ENCODE measurements at places on chromosomes 1 and 21.

GRCh38 chr1:236895665-236896387, 100.7 kb downstream of the MTR start:
- no peak for DNase-seq

DNA sequence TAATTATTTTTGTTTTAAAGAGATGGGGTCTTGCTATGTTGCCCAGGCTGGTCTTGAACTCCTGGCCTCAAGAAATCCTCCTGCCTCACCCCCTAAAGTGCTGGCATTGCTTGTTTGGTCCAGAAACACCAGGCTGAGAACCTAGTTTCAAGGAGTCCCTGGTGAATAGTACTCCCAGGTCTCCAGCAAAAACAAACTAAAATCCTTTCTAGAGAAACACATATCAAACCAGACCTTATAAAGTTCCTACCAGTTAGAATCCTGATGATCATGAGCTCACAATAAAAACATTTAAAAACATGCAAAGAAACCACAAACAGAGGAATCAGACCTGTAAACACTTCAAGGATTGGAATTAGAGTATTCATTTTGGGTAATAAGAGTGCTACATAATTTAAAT, 34.4 kb upstream of the PADI1 start:
- DNase-seq = no peak

DNA sequence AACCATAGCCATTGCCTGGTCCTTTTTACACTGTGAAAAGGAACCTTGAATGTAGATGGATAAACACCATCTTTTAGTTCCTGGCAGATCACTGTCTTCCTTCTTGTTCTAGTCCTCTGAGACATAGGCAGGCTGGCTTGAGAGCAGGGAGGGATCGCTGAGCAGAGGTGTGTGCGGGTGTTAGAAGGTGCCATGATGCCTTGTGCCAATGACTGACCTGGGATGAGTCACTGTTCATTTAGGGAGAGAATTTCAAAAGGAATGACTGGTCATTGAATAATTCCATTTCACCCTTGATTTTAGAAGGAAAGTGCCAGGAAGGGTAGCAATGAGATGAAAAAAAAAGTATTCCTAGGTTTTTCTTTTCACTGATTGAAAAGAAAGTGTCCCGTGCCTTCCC, 383.9 kb downstream of the KIF26B start:
- DNase-seq = no peak

DNA sequence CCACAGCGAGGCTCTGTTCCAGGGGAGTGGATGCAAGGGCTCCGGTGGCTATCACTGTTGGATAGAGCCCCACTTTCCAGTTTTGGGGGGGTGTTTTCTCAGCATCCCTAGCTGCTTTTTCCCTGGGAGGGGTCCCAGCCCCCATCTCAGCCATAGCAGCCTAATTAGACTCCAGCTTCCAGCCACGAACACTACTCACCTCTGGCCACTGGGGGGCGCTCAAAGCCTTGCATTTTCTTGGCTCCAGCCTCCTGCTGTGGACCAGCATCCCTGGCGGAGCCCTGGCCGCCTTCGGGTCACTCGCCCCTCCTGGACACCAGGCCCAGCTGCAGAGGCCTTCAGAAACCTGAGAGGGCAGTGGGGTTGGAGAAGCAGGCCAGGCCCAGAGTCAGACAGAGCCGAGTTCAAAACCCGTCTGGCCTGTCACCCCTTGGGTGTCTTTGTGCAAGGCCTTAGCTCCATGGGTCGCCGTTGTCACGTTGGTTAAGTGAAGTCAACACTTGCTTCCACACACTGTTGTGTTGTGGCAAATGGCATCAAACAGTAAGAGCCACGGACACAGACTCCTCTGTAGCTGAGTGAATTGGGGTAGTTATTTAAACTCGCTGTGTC, 93.5 kb upstream of the ACTL8 start:
- no peak for DNase-seq

GRCh38 chr1:100614570-100614969, 76.6 kb downstream of the GPR88 start:
- no peak for DNase-seq

- DNase-seq = no peak
Measured at GRCh38 chr1:156643049-156643777, 1.3 kb downstream of the BCAN start.

GRCh38 chr1:25658791-25659431, 42.3 kb downstream of the MAN1C1 start:
- no peak for DNase-seq

DNA sequence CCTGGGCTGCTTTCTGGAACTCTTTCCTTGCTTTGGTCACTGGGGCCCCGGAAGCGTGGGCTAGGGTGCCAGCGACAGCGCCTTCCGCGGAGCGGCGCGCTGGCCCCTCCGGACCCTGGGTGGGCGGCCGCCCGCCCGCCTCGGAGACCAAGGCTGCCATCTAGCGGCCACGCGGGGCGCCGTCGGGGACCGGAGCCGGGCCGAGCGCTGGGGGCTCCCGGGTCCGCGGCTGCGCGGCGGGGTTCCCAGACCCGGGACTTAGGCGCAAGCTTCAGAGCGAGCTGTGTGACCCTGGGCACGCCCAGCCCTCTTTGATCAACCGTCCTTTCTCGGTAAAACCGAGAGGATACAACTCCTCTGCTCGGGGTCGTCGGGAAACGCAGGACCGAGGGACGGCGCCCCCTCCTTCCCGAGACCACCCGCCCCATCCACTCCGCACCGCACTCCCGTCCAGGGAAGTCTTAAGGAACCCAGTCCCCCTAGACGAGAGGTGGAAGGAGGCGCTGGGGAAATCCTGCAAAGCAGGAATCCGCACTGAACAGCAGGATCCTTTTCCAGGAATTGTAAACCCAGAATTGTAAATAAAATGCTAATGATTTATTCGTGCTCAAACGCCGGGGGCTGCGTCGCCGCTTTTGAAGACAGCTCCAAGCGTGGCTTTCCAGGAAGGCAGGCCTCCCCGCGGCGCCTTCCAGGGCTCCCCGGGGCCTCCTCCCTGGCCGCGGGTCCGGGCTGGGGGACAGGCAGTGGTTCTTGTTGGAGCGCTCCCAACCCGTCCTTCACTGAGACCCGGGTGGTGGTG, 41.2 kb downstream of the RRAGC start:
- no peak for DNase-seq

GRCh38 chr1:153444078-153444477, 16.4 kb downstream of the S100A7 start:
- no peak for DNase-seq

DNA sequence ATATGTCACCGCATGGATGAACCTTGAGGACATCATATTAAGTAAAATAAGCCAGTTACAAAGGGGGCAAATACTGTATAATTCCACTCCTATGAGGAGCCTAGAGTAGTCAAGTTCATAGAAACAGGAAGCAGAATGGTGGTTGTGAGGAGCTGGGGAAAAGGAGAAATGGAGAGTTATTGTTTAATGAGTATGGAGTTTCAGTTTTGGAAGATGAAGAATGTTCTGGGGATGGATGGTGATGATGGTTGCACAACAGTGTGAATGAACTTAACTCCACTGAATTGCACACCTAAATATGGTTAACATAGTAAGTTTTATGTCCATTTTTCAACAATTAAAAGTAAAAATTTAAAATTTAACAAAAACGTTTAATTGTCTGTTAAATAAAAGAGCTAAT, 220.9 kb upstream of the JUN start:
- DNase-seq = no peak

DNA sequence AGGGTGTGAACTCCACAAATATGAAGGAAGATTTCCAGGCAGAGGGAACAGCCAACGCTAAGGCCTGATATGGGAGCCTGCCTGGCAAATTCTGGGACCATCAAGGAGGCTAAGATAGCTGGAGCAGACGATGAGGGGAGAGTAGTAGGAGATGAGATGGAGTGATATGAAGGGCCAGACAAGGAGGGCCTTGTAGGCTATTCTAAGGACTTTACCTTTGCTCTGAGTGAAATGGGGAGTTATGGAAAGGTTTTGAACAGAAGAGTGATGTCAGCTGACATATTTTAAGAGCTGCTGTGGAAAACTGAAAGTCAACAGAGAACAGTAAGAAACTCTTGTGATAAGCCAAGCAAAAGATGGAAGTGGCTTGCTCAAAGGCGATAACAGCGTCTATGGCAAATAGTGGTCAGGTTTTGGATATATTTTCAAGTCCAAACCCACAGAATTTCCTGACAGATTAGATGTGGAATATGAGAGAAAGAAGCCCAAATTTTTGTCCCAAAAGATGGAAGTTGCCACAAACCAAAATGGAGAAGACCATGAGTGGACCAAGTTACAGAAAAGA, 2.1 kb upstream of the TP53BP2 start:
- no peak for DNase-seq

DNA sequence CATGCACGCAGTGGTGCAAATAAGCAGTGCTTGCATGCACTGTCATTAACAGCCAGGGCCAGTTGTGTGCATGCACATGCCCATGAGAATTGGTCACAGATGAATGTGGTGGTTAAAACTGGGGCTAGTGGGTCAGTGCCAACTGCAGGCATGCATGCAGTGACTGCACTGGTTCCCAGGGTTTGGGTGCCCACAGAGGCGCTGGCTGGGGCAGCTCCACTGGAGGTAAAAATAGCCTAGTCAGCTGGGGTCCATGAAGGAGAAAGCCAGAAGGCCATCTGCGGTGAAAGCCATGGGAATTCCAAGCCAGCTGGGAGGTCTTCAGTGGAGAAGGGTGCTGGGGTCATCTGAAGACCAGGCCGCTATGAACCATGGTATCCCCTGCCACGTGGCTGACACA, 70.2 kb downstream of the SLC5A9 start:
- no peak for DNase-seq

DNA sequence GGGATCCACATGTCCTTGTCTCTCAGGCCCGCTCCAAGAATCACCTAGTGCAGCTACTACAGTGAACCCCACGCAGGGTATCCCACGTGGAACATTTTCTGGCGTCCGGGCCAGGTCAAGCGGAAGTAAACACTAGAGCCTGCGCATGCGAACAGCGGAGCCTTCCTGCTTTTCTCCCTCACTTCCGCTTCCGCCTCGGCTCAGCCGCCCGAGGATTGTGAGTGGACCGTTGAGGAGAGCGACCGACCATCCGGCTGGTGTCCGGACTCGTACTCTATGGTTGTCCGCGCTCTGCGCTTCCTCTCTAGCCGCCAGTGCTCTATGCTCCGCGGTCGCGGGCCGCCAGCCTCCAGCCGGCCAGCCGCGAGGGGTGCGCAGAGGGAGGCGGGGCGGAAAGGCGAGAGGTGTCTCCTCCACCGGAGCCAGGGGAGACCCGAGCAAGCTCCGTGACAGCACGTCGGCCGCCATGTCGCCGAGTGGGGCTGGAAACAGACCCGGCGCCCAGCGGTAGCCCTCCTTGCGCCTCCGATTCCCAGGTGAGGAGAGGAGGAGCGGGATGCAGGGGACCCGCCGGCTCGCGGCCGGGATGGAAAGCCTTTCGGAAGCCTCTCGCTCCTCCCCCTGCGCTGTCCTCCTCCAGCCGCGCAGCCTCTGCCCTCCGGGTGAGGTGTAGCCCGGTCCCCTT, at the start of the genes CNST and TFB2M:
Gene CNST, plus strand, starts transcription at position 329 of the 685 bp plus-strand sequence. CDS start 25,107 bp downstream, outside the sequence.
Gene TFB2M, minus strand, starts transcription at position 134 of the 685 bp plus-strand sequence. Its CDS starts 123 bp downstream, at position 11.
- DNase-seq = peak; percentile 89

GRCh38 chr1:29860056-29860455, 623.7 kb downstream of the PTPRU start:
- no peak for DNase-seq

DNA sequence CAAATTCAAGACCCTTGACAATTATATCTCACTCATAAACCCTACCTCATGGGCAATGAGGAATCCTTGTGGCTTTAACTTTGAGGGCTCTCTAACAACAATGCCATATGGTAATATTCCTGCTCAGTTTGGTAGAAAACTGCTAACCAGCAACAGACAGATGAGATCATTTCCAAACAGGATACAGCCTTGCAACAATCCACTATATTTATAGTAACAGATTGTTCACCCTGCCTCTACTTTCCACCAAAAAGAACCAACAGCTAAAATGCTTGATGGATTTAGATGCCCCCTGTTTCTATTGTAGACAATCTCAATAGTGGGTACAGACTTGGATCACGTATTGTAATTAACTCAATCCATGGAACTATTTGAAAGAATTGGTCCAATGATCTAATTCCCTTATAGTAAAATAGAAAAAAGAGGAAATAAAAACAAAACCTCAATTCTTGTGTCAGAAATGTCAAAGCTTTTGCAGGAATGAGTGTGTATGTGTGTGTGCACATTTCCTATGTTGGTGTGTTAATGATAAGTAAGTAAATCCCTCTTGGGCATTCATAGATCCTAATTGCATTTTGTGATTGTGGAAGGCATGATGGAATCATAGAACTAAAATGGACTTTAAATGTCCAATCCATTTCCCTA, 100.0 kb upstream of the EDEM3 start:
- DNase-seq = no peak

GRCh38 chr1:14875524-14876509, 277.3 kb downstream of the KAZN start:
- DNase-seq = peak; percentile 54

Measured in NCI-H748 treated with DMSO at 0.1 percent for 48 hours (cell line).